ENCODE measurements at places on chromosomes 2 and 18.

- DNase-seq = no peak
Observed at GRCh38 chr2:215874418-215874817, 138.9 kb downstream of the MREG start.

DNA sequence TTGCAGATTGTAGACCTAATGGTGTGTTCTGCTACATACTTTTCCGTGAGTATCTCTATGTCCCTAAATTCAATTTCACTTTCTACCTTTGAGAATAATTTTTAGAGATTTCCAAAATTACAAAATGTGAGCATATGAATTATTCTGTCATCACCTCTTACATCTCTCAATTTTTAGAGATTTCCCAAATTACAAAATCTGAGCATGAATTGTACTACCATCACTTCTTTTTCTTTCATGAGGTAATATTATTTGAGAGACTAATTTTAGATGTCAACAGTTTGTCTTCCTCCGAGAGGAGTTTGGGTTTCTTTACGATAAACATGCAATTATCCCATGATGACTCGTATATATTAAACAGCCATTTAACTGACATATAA lies 32.1 kb downstream of the INSIG2 start:
- no peak for DNase-seq

DNA sequence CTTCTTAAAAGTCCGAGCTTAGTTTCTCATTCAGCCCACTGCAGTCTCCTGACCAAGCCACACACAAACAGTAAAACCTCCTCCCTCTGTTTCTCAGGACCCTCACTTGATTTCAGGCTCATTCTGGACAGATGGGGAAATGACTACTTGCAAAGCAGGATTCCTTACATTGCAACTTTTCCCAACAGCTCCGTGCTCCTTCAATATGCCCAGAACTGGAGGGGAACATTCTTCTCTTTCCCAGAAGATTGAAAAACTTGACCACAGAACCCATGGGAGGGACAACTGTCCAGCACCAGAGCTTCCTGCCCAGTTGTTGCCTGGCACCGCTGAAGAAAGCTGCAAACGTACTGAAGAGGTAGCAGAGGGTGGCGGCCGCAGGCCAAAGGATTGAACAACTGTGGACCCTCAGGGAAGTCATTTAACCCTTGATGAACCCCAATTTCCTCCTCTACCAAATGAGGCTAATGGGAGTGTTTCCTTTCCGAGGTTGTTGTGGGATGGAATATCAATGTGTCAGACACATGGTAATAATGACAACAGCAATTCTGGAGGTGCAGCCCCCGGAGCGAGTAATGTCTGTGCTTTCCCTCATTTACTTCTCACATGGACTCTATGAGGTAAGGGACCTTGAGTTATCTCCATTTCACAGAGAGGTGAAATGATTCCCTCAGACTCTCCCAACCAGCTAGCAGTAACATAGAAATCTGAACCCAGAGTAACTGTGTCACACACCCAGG lies 25.0 kb downstream of the BCL11A start:
- no peak for DNase-seq

DNA sequence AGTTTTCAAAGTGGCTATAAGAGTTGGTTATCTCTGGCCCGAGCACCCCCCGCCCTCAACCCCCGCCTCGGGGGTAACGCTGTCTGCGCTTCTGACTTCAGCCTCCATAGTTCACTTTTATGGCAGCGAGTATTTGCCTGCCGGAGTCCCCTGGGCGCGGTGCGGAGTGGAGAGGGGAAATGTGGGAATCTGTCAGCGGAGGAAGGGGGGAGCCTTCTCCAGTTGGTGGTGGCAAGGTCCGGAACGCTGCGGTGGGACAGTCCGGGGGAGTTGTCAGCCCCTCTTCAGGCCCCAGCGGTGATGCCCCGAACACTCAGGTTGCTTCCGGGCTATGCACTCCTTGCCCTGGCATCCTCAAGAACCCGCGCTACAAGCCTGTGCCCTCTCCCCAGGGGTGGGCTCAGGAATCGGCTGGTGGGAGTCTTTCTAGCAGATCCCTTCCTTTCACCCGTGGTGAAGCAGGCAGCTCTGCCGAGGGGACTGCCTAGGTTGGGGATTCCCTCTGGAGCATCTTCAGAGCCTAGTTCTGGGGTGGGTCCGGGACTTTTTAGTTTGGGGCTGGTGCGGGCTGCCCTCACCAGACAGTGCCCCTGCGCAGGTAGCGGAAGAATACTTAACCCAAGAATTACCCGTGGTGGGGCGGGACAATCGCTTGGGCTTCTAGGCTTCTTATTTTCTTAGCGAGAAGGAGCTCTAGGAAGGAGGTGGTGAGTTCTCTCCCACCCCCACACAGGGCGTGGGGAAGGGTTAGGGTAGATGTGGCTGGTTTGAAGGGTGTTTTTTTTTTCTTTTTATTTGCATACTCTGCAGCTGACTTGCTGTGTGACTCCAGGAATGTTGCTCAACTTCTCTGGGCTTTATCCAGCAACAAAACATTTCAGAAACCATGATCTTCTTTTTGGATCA lies 1.6 kb downstream of the ATOH8 start:
- no peak for DNase-seq

DNA sequence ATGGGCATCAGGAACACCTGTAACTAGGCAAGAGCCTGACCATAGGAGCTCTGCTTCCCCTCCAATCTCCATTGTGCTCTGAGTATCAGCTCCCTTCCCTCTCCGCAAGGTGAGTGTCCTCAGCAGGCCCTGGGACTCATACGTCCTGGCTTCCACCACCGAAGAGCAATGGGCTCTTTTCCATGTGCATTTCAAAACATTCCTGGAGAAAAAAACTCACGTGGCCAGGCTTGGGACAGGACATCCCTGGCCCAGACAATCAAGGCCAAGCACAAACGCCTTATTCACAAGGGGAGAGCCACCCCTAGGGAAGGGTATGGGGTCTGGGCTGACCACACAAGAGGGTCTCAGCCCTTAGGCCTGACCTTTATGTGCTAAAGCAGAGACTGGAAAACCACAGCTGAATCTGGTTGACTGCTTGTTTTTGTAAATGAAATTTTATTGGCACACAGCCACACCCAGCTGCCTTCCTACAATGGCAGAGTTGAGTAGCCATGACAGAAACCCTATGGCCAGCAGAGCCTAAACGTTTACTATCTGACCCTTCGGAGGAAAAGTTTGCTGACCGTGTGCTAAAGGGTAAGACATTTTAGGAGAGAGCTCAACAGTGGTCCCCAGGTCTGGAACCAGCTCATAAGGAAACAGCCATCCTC lies 175.7 kb upstream of the ARL4C start:
- no peak for DNase-seq

DNA sequence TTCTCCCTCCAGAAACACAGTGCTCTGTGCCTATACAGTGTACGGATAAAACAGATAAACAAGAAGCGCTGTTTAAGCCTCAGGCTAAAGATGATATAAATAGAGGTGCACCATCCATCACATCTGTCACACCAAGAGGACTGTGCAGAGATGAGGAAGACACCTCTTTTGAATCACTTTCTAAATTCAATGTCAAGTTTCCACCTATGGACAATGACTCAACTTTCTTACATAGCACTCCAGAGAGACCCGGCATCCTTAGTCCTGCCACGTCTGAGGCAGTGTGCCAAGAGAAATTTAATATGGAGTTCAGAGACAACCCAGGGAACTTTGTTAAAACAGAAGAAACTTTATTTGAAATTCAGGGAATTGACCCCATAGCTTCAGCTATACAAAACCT lies 70.7 kb downstream of the TANK start:
- no peak for DNase-seq

- no peak for DNase-seq
Observed at GRCh38 chr2:235044501-235045271, 92.9 kb downstream of the SH3BP4 start.

GRCh38 chr2:68589963-68590362 lies 53.4 kb upstream of the PROKR1 start:
- DNase-seq = no peak

DNA sequence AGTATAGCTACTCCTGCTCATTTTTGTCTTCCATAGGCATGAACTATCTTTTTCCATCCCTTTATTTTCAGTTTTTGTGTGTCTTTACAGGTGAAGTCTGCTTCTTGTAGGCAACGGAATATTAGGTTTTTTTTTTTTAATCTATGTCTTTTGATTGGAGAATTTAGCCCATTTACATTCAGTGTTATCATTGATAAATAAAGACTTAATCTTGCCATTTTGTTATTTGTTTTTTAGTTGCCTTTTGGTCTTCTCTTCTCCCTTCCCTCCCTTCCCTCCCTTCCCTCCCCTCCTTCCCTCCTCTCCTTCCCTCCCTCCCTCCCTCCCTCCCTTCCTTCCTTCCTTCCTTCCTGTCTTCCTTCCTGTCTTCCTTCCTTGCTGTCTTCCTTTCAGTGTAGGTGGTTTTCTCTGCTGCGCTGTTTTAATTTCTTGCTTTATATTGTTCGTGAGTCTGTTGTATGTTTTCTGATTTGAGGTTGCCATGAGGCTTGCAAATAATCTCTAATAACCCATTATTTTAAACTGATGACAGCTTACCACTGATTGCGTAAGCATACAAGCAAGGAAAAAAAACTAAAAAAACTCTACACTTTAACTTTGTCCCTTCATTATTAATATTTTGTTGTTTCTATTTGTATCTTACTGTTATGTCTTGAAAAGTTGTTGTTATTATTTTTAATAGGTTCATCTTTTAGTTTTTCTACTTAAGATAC lies 353.8 kb downstream of the PARD3B start:
- DNase-seq = no peak

DNA sequence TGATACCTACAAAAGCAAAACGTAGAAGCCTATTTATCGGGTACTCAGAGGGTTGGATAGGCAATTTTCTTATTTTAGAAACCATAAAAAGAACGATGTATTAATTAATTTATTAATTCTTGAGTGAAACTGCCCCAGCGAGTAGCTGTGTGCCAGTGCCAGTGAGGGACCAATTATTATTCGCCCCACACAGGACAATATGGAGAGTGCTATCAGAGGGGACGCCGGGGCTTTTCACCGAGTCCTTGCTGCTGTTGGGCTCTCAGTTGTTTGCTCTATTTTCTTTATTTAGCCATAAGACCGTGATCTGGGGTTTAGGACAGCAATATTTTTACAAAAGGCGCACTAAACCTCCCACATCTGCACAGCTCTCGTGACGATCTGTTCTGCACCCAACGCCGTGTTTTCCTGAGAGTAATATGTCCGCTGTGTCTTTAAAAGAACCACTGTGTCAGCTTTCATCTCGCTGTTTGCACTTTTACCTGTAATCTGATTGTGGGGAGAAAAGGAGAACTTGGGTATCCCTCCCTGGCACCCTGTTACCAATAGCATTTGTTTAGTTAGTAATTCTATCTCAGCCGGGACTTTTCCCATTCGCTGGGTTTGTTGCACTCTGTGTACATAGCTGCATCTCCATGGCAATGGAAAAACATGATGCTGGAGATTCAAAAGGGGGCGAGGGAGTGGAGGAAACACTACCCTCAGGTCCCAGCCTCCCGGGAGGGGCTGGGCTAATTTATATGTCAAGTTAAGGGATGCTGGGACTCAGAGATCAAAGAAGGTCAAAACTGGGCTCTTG lies 30.1 kb upstream of the ZNF516 start:
- no peak for DNase-seq

Measured in activated T-helper 1 cell treated with anti-CD3 and anti-CD28 coated beads, Interleukin-2, amount 50 U/mL, for 16 hours (primary cell).